ENCODE measurements at places on chromosomes 5 and 9. TPM values are rescaled to one million over a fixed set of nuclear protein-coding genes. Genes with fewer than 3 reads are reported as not detected.

Gene SPATA31D4
- not detected for total RNA-seq

DNA sequence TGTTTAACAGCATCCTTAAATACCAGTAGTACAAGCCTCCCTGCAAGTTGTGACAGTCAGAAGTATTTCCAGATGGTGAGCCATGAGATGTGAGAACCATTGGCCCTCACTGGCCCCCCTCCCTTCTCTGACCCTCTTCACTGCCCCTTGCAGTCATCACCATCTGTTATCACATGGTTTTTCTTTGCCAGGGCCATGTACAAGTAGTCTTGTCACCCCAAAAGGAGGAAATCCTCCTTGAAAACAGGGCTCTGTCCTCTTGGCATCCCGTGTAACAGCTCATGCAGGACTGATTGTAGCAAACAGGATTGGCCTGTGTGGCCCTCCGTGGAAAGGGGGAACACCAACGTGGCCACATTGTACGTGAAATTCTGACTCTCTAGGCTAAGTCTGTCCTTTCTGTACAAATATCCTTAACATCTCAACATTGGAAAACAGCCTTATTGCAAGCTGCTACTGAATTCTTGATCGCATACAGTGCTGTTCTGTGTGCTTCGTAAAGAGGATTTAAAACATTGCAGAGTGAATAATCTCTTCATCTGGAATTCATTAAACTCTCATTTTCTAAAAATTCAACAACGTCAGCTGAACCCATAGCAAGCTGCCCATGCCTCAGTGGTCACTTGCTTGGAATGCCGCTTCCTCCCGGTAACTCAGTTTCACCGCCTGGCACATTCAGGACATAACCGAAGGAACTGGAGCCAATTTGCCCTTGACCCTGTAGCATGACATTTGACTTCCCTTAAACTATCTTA is 171.7 kb downstream of the ATPSCKMT start:
- DNase-seq: no peak
- H3K36me3 ChIP-seq: no peaks in the 10 kb centered on the region

GRCh38 chr5:34411470-34412346 is 244.4 kb upstream of the RAI14 start:
- no peak for DNase-seq
- H3K27ac ChIP-seq: no peak overlapping the region
- no peak overlapping the region for H3K4me3 ChIP-seq
- no peaks in the 10 kb centered on the region for H3K4me1 ChIP-seq
- H3K27me3 ChIP-seq: no peaks in the 10 kb centered on the region

GRCh38 chr5:92917044-92917443 is 664.0 kb downstream of the NR2F1-AS1 start:
- no peak overlapping the region for H3K4me3 ChIP-seq
- H3K4me1 ChIP-seq: no peaks in the 10 kb centered on the region
- DNase-seq: no peak
- H3K27me3 ChIP-seq: no peaks in the 10 kb centered on the region
- H3K27ac ChIP-seq: no peak overlapping the region

- H3K4me1 ChIP-seq: no peaks in the 10 kb centered on the region
- H3K27me3 ChIP-seq: no peaks in the 10 kb centered on the region
- no peak overlapping the region for H3K4me3 ChIP-seq
- H3K27ac ChIP-seq: no peak overlapping the region
- H3K36me3 ChIP-seq: no peaks in the 10 kb centered on the region
- DNase-seq: no peak
These were observed 35.0 kb upstream of the DMRT1 start for GRCh38 chr9:806285-807156.

DNA sequence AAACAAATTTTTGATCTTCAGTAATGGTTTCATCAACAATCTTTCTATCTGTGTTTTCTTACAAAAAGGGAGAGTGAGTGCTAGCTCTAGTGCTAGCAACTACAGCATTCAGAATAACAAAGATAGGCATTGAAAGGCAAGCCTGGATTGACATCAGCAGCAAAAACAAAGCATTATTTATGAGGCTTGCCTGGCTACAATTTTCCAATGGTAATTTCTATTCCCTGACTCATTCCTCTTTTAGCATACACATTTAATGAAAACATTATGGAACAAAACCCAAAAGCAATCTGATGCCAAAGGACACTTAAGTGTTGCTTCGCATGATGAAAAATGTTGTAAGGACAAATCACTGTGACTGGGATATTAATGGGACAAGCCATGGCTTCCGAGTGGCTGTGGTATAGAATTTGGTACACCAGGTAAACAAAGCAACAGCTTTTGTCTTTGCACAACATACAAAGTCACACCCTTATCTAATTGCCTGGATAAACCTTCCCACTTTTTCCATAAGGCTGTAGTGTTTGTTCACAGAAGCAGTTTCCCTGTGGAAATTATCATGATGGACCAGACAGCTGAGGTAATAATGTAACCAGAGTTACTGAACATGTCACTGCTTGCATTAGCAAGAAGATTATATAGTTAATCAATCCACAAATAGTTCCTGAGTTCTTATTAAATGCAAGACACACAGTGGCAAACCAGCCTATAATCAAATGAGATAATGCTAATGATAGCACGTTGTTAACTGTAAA is 179.8 kb upstream of the EDIL3 start:
- H3K4me3 ChIP-seq: no peak overlapping the region
- DNase-seq: no peak
- no peaks in the 10 kb centered on the region for H3K36me3 ChIP-seq
- H3K27me3 ChIP-seq: no peaks in the 10 kb centered on the region
- H3K27ac ChIP-seq: no peak overlapping the region

DNA sequence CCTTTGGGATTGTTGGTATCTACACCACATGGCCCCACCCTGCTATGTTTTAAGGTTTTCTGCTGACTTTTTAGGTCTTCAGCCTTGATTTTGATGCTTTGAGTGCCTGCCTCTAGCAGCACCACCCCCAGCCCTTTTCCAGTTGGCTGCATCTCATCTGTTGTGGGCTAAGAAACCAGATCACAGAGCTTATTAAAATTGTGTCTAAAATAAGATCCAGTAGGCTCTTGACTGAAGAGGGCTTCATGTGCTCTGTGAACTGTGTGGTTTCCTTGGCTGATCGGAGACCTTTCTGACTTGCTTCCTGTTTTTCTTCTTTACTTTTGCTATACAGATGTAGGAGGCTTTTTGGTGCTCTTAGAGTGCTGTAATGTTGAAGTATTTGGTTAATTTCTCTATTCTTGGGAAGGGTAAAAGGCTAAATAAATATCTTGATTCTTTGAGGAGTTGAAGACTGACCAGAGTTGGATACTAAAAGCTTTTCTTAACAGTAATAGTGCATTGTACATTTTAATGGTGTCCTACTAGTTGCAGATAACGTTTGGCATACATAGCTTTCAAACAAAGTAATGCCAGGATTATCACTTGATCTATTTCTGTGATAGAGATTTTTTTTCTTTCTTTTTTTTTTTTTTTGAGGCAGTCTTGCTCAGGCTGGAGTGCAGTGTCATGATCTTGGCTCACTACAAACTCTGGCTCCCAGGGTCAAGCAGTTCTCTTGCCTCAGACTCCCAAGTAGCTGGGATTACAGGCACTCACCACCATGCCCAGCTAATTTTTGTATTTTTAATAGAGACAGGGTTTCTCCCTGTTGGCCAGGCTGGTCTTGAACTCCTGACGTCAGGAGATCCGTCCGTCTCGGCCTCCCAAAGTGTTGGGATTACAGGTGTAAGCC is 4.5 kb downstream of the UBE2D2 start:
- DNase-seq: no peak
- no peaks in the 10 kb centered on the region for H3K36me3 ChIP-seq
- no peaks in the 10 kb centered on the region for H3K27me3 ChIP-seq
- H3K27ac ChIP-seq: peak overlapping the region; percentile 61

GRCh38 chr5:88819301-88819999 is 63.5 kb downstream of the MEF2C start:
- H3K27me3 ChIP-seq: no peaks in the 10 kb centered on the region
- H3K4me1 ChIP-seq: peaks cover 30% of the 10 kb centered on the region
- DNase-seq: no peak
- no peak overlapping the region for H3K4me3 ChIP-seq

Gene NR4A3
- total RNA-seq: 15.8 TPM

DNA sequence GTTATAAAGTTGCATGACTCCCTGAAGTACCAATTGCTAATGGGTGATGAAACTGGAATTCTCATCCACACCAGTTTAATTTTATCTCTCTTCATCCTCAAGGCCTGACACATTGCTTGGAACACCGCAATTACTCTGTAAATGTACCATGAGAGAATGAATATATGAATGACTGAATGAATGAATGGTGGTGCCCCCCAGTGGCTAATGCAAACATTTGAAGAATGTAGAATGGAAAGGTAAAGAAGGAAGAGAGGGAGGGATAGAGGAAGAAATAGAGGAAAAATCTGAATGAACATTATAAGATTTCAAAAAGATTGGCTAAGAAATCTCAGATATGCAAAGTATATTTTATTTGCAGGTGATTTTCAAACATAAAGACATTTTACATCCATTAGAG is 13.1 kb downstream of the PAPPA start:
- no peak overlapping the region for H3K27ac ChIP-seq
- no peak overlapping the region for H3K4me3 ChIP-seq
- no peaks in the 10 kb centered on the region for H3K27me3 ChIP-seq
- H3K4me1 ChIP-seq: no peaks in the 10 kb centered on the region
- no peak for DNase-seq

DNA sequence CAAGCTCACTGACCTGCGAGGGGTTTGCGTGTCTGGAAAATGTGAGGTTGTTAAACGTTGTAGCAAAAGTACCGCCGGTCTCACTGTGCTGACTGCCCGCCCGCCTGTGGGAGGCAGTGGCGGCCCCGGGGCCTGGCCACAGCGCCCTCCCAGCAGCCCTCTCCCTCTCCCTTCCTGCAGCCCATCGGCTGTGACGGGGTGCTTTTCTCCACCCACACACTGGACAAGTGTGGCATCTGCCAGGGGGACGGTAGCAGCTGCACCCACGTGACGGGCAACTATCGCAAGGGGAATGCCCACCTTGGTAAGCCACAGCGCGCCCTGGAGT is 6.2 kb downstream of the ADAMTSL2 start:
- H3K27ac ChIP-seq: no peak overlapping the region
- peaks cover 6% of the 10 kb centered on the region for H3K36me3 ChIP-seq
- H3K4me1 ChIP-seq: no peaks in the 10 kb centered on the region
- H3K4me3 ChIP-seq: no peak overlapping the region

DNA sequence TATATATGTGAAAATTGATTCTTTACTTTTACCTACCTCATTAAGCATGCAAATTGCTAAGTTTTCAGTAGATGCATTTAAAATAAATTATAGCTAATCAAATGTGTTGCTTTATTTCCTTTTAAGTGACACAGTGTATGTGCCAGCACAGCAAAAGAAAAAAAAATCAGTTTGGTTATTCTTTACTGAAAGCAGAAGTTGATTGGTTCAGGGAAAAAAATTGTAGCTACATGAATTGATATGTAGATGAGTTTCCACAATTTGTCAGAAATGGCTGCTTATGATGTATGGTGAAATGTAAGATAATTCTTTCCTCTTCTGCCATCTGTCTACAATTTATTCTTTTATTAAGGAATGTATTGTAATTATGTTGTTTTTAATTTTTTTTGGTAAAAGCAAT is 57.8 kb downstream of the PARP8 start:
- no peak overlapping the region for H3K27ac ChIP-seq
- no peaks in the 10 kb centered on the region for H3K36me3 ChIP-seq
- DNase-seq: no peak
- no peaks in the 10 kb centered on the region for H3K27me3 ChIP-seq
- H3K4me3 ChIP-seq: no peak overlapping the region

Gene TSSK1B
- total RNA-seq: not detected

GRCh38 chr9:13939134-13939533 is 374.8 kb downstream of the NFIB start:
- H3K4me3 ChIP-seq: no peak overlapping the region
- H3K4me1 ChIP-seq: peaks cover 21% of the 10 kb centered on the region
- no peaks in the 10 kb centered on the region for H3K27me3 ChIP-seq
- no peak for DNase-seq
- peak overlapping the region; percentile 44 for H3K27ac ChIP-seq

GRCh38 chr9:104074876-104075275 is 19.2 kb upstream of the SMC2 start:
- H3K27ac ChIP-seq: peak overlapping the region; percentile 3
- DNase-seq: no peak
- H3K27me3 ChIP-seq: no peaks in the 10 kb centered on the region
- H3K36me3 ChIP-seq: no peaks in the 10 kb centered on the region

Gene FOXD1
- total RNA-seq: not detected

Gene NUTM2G
- not detected for total RNA-seq

DNA sequence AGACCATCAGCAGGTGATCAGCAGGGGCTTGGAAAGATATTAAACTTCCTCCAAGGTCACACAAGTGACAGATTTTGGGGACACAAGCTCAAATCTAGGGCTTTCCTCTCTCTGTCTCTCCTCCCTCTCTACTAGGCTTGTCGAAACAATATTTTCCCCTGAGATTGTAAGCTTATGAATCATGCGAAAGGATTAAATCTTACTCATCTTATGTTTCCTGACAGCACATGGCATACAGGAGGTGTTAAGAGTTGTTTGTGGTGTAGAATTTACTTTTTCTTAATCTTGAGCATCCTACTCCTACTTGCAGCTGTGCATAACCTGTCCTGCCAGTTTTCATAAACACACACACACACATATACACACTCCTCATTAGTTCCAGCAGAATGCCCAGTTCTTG is 186.3 kb downstream of the MARCHF11 start:
- no peak for DNase-seq
- no peaks in the 10 kb centered on the region for H3K36me3 ChIP-seq
- no peak overlapping the region for H3K4me3 ChIP-seq
- no peaks in the 10 kb centered on the region for H3K27me3 ChIP-seq

DNA sequence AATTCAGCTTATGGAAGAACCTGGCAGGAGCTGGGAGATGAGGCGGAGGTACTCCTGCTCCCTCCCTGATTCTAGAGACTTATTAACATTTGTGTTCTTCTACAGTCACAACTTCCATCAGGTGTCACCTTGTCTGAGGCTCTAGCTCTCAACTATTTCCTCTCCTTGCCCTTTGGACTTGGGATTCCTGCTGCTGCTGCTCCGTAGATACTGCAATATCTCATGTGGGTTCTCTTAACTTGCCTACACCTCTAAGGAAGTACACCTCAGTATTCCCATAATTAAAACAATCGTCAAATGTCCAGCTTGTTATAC is 21.2 kb downstream of the ANXA1 start:
- no peaks in the 10 kb centered on the region for H3K4me1 ChIP-seq
- no peak for DNase-seq
- H3K4me3 ChIP-seq: no peak overlapping the region
- H3K27me3 ChIP-seq: no peaks in the 10 kb centered on the region

Gene INSYN2B
- total RNA-seq: not detected

DNA sequence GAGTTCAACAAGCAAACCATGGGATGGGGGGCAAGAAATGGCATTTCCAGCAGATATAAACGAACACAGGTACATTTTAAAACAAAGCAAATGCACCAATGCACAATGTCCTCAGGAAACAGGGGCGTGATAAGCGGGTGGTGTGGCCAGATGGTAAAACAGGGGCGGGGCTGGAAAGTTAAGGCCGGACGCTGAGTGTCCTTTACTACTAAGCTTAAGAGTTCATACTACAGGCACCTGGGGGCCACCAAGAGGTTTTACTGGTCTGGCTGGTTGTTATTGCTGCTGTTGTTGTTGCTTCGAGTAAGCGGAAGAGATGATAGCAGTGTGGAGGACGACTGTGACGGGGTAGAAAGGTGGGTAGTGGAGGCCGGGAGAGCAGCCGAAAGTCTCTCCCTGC is 99.8 kb downstream of the ATPSCKMT start:
- H3K36me3 ChIP-seq: no peaks in the 10 kb centered on the region
- H3K4me1 ChIP-seq: no peaks in the 10 kb centered on the region
- no peak overlapping the region for H3K4me3 ChIP-seq
- H3K27me3 ChIP-seq: no peaks in the 10 kb centered on the region

Gene GLRA1
- total RNA-seq: not detected

Gene PCDHA2
- 0.07 TPM for total RNA-seq

GRCh38 chr5:55415071-55415470 is 107.3 kb downstream of the MTREX start:
- no peak overlapping the region for H3K4me3 ChIP-seq
- peaks cover 3% of the 10 kb centered on the region for H3K36me3 ChIP-seq
- no peaks in the 10 kb centered on the region for H3K27me3 ChIP-seq
- H3K4me1 ChIP-seq: no peaks in the 10 kb centered on the region
- H3K27ac ChIP-seq: no peak overlapping the region
